ENCODE measurements at places on chromosomes 5 and 9.

- no peak for DNase-seq
These were observed 132.6 kb upstream of the TBCA start for GRCh38 chr5:77908787-77909186.

GRCh38 chr9:35380039-35380438 lies 109.9 kb upstream of the RUSC2 start:
- no peak for DNase-seq

GRCh38 chr5:150081541-150082283 lies 4.6 kb downstream of the CSF1R start:
- no peak for DNase-seq

DNA sequence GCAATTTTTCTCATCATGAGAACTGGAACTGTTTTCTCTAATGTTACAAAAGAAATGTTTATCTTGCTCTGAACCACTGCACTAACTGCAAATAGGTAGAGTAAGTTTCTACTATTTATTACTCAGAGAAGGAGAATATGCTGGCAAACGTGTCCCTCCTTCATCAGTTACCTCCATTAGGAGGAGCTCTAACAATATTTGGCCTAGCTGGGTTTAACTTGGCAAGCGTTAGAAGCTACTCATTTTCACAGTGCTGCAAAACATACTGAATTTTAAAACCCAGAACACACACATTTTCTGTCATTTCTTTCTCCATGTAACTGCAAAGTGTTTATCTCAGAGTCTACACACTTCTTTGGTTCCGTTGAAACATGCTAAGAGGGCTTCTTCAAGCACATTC lies 101.0 kb upstream of the GABRG2 start:
- DNase-seq: no peak

GRCh38 chr9:138075961-138076649 lies 198.5 kb downstream of the CACNA1B start:
- DNase-seq: no peak

DNA sequence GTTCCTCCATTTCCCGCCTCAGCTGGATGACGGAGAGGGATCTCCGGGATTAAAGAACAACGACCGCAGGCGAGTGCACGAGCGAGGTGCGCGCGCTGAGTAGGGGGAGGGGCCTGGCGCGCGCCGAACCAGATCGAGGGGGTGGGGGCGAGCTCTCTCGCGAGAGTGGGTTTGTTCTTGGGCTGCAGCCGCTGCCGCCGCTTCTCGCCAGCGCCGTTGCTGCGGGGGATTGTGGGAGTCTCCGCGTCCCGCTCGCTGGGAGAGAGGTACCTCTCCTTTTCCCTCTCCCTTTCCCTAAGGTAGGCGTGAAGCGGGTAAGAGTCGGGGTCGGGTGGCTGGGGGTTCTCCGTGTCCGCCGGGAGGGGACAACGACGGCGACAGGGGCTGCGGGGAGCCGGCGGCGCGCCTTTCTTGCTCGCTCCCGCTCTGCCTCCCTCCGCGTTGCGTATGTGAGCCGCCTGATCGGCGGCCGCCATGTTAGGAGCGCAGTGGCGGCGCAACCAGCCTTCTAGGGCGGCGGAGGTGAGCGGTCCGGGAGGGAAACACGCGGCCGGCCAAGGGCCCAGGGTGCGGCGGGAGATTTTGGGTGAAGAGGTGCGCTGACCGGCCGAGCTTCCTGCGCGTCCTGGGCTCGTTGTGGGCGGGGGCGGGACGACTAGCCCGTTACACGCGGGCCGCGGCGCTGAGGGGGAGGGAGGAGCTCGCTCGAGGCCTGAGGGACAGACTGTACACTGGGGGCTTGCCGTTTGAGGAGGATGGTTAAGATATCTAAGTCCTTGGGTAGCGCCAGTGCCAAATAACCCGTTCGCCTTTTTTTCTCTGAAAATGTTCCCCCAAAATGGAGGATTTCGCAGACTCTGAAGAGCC lies at the start of gene MATR3:
Gene MATR3 (plus strand): TSS at position 234 of the 867 bp plus-strand sequence. CDS start 13,676 bp downstream, outside the sequence.
- peak; percentile 92 for DNase-seq

DNA sequence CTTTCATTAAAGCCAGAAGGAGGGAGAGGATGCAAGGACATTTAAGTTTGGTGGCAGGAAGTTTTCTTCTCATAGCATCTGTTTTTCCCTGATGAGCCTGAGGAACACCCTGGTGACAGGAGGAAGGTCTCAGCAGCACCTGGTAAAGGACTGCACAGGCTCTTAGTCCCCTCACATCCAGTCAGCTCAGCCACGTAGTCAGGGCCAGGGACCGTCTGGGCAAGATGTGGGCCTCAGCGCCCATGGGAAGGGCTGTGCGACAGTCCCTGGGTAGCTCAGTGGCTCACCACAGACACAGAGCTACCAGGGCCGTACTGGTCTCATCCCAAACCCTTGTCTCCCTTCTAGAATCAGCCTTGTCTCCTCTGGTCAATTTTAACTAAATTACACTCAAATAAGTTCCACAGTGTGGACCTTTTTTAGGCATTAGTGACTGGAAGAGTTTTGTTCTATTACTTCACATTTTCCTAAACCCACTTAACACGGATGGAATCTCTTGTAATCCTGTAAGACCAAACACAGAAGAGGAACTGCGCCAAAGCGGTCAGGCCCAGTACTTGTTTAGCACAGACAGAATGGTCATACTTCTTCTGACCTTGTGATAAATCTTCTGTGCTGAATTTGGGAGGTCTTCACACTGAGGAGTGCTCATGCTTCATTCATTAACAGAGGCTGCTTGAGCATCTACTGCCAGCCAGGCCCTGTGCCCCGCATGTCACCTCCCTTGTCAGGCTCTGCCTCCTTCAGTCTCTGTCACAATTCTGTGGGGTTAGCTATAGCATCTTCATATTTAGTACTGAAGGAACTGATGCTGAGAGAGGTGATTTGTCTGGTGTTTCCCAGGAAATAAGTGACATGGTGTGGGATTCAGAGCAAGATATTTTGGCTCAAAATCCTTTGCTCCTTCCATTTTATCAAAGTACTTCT lies 91.4 kb downstream of the ANGPTL2 start:
- DNase-seq: no peak

DNA sequence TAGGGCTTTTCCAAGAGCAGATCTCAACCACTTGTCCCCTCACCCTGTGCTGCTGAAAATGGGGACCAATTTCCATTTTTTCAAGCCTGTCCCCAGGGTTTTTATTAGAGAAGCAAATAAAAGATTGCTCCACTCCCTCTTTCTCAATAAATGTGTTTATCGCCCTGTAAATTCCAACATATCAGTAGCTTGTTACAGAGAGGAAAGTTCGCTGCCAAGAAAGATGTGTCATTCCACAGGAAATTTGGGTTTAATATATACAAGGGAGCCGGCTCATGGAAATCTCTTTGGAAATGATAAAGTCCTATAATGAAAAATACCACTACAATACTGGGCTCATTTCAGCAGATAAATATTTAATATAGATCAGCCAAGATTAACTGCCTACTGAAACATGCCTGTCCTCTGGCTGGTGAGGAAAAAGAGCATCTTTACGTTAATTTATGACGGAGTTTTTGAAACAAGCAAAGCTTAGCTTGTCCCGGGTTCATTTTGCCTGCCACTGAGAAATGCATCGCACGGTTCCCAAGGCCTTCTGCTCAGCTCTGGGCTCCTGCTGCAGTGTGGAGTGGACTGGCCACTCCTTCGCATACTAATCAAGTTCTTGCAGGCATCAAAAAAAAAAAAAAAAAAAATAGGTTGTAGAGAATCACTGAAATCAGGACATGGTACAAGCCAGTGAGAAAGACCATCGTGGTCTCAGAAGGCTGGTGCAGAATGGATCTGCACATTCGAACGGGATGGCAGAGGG lies 84.5 kb downstream of the BRINP1 start:
- DNase-seq: no peak

DNA sequence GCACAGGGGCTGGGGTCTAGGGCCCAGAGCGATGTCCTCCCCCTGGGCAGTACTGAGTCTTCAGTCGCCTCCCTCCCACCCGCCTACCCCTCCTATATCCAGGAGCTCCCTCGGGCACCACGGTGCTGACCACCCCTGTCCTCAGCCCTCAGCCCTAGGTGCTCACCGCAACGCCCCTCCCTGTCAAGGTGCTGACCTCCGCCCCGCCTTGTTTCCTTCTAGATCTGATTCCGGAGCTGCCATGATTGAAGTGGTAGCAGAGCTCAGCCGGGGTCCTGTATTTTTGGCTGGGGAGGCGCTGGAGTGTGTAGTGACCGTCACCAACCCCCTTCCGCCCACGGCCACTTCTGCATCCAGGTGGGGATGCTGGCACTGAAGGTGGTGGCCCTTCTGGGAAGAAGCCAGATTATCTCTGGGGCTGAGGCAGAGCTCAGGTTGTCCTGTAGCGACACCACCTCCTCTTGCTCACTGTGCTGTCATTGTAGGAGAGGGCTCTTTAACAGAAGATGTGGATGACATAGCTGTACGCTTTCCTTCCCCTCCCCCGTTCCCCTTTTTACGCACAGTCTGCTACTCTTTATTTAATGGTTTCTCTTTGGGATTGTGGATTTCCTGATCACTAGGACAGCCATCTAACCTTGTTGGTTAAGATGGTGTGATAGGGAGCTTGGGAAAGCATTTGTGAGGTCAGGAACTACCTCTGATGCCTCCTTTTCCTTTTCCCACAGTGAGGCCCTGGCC lies 598 bp downstream of the RGP1 start:
- no peak for DNase-seq

DNA sequence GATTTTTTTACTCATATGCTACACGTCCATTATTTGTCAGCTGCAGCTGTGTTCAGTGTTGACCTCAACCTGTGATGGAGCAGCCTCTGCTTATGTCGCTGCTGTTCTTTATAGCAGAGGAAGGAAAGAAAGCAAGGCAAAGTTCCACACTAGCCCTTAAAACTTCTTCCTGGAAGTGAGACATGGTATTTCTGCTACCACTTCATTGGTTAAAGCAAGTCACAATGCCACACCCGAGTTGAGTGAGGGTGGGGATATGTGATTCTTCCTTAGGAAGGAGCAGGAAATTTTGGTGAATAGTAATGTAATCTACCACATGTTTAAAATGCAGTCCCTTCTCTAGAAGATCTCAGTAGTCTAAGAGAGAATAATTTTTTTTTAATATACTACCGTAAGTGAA lies 224.8 kb upstream of the DMRT1 start:
- DNase-seq: no peak

DNA sequence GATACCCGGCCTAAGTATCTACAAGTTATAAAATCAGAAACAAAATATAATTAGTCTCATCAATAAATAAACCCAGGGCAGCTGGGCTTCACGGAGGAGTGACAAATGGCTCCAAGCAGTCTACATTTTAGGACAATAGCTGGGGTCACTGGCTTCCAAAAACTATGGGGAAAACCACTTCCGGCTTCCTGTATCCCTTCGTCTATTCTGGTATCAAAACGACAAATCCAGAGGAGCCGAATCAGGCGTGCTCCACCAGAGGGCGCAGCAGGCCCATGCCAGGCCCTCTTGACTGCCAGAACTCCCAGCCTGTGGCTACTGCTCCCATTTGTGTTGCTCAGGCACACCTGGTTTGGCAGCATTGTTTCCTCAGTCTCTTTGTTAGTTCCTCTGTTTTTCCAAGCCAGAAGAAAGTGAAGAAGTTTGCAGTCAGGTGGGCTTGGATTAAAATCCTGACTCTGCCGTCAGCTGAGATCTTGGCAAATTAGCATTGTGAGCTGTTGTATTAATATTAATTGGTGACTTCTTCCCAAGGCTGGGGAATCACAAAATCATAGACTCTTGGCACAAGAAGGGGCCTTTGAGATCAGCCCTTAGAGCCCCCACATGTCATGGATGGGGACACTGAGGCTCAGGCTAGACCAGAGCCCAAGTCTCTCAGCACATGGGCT lies 11.6 kb upstream of the RAB14 start:
- peak; percentile 80 for DNase-seq

GRCh38 chr5:38601133-38601862 lies 44.9 kb upstream of the LIFR start:
- no peak for DNase-seq

GRCh38 chr9:23829580-23830475 lies 3.8 kb upstream of the ELAVL2 start:
- DNase-seq: no peak

GRCh38 chr5:113663879-113664541 lies 150.5 kb downstream of the YTHDC2 start:
- DNase-seq: no peak

GRCh38 chr5:36243653-36244052 lies 1.9 kb upstream of the NADK2 start:
- DNase-seq: no peak

GRCh38 chr5:14190194-14191164 lies 47.3 kb downstream of the TRIO start:
- no peak for DNase-seq

GRCh38 chr5:119275146-119275545 lies 80.7 kb upstream of the TNFAIP8 start:
- no peak for DNase-seq

- no peak for DNase-seq
These were observed 61.8 kb downstream of the C6 start for GRCh38 chr5:41151564-41151963.

GRCh38 chr9:116369706-116370105 lies 216.1 kb downstream of the PAPPA start:
- no peak for DNase-seq

DNA sequence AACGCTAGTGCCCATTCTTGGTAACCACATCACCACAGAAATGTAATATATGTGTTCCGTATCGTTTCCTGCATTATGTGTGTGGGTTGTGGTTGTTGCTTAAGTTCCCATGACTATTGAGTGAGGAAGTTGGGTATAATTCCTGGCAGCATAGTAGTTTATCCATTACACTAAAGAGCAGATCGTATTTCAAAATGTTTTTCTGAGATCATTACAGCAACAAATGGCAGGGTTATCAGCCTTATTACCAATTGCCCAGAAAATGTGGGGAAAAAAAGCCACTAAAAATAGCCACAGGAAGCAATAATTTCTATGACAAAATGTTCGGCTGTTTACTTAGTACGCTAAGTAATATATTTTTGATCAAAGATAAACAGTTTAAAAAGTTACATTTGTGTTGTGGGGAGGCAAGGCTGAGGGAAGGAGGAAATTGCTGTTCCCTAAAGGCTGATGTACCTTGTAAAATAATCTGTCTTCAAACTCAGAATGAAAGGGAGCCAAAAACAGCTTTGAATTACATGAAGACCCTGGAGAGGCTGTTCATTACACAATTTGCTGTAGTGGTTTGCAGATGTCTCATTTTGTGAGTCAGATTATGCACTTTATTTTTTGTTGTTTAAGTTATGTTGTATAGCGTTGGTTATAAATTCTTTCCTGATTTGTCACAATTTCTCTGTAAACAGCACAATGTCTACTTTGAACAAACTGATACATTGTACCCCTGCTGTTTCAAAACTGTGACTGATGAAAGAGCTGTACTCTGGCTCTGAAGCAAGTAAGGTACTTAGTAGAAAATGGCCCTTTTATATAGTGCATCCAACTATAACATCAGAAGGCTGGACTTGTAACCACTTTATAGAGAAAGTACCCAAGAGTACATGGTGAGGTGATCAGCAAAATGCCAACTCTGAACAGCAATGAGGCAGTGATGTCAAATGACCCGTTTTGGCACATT lies 1028.5 kb downstream of the NR2F1-AS1 start:
- peak; percentile 45 for DNase-seq

DNA sequence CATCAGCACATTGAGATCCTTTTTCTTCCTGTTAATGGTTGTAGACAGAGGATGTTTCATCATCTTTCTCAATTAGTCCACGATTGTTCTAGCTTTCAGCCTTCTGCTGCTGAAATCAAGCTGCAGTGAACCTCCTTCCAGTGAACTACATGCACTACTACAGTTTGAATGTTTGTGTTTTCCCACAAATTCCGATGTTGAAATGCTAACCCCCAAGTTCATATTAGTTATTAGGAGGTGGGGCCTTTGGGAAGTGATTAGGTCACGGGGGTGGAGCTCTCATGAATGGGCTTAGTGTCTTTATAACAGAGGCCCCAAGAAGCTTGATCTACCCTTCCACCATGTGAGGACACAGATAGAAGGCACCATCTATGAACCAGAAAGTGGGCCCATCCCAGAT lies 32.9 kb downstream of the NSG2 start:
- DNase-seq: no peak

All from NCI-H1092 (cell line).